T-cell (primary cell): ENCODE measurements at places on chromosomes 1 and 21.

GRCh38 chr1:113654883-113655282 is 104.4 kb downstream of the PHTF1 start:
- DNase-seq, result no peak

GRCh38 chr1:160935527-160936258 is 18.9 kb downstream of the ITLN2 start:
- no peak for DNase-seq

- DNase-seq, result no peak
Observed at GRCh38 chr1:245215071-245215470, 60.3 kb downstream of the KIF26B start.

GRCh38 chr1:112688781-112689193 is 14.3 kb downstream of the MOV10 start:
- no peak for DNase-seq
